T-helper 2 cell treated with Interferon-gamma antibody and Interleukin-4, amounts not matched to agents 5 μg/mL and 100 μg/mL, for 36 hours (primary cell): ENCODE measurements at places on chromosomes 11 and 22.

DNA sequence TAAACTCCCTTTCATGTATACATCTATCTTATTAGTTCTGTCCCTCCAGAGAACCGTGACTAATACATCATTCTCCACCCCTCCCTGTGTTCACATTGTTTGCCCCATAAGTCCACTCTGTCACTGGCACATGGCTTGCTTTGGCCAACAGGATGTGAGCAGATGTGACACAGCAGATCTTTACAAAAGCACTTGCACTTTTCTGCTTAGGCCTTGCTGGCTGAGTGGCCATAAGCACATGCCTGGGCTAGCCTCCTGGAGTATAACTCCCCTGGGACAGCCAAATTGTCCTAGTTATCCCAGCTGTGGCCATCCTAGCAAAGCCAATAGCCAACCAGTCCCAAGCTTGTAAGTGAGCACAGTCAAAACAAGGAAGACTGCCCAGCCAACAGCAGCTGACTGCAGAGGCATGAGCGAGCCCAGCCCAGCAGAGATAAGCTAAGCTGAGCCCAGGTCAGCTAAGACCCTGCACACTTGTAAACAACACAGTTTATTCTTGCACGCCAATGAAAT, 9.7 kb upstream of the RCN1 start:
- H3K36me3 ChIP-seq = no peaks in the 10 kb centered on the region
- peaks cover 25% of the 10 kb centered on the region for H3K27me3 ChIP-seq
- H3K27ac ChIP-seq = no peak overlapping the region
- no peak for DNase-seq
- H3K4me1 ChIP-seq = no peaks in the 10 kb centered on the region

DNA sequence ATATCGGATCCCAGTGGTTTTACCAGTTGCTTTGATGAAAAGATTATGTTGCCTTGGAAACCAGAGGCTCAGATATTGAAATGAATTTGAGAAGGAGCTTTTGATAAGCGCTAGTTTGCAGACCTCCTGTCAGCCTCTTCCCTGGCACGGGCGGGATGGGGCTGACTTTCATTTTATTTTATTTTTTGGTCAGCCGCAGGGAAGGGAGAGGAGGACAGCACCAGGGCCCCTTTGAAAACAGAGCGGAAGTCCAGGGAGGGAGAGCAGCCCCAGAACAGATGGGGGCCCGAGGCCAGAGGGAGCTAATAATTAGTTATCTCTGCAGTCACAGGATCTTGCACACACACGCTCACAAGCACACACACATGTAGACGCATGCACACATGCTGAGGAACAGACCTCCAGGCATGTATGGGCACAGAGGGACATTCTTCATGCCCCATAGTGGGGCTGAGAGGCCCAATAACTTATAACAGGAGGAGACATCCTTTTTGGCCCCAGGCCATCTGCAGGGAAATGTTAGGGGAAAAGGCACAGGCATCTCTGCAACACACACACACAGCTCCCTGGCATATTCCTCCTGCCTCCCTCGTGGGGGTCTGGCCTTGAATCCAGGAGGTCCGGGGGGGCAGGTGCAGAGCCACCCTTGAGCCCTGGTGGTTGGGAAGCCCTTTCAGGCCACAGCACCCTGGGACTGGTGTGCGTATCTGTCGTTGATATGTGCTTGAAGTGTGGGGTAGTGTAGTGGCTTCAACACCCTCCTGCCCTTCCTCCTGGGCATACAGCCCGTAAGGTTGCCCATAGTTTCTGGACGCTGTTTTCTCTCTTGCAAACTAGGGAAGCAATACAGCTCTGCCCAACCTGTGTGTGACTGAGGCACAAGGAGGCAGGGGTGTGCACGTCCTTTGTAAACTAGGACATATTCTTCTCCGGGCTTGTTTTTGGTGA, 117.3 kb downstream of the CEP164 start:
- H3K27me3 ChIP-seq = peaks cover 16% of the 10 kb centered on the region
- no peaks in the 10 kb centered on the region for H3K4me1 ChIP-seq
- DNase-seq = no peak
- H3K4me3 ChIP-seq = no peak overlapping the region
- H3K27ac ChIP-seq = no peak overlapping the region

DNA sequence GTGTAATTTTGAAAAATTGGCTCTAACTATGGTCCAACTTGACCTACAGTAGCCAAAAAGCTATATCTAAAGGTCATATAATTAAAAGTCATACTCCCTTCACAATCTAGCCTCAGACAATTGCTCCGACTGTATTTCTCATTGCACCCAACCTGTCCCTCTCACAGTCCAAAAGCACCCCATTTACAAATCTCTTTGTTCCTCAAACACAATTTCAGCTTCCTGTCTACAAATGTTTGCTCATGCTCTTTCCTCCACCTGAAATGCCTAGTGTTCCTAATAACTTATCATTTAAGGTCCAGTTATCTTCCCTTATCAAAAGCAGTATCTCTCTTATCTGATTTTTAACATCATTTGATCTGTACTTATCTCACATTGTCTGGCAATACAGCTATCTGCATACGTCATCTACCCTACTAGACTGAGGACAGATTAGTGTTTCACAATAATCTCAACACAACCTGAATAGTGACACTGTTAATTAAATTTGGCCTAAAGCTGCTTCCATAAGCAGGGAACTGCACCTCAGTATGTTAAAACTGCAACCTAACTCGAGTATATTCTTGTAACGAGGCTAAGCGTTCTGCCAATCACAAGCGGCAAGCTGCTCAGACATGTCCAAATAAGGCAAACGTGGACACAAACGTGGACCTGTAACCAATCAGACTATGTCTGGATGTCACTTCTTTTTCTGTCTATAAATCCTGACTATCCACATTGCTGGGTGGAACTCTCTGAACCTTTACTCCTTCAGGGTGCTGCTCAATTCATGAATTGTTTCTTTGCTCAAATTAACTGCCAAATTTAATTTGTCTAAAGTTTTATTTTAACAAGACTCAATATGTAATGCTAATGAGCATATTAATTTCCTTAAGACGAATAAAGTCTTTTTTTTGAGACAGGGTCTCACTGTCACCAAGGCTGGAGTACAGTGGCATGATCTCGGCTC, 15.9 kb downstream of the PICALM start:
- H3K4me3 ChIP-seq = peak overlapping the region; percentile 9
- DNase-seq = no peak
- H3K36me3 ChIP-seq = peaks cover 19% of the 10 kb centered on the region
- H3K27me3 ChIP-seq = no peaks in the 10 kb centered on the region
- no peak overlapping the region for H3K27ac ChIP-seq
- peaks cover 50% of the 10 kb centered on the region for H3K4me1 ChIP-seq

DNA sequence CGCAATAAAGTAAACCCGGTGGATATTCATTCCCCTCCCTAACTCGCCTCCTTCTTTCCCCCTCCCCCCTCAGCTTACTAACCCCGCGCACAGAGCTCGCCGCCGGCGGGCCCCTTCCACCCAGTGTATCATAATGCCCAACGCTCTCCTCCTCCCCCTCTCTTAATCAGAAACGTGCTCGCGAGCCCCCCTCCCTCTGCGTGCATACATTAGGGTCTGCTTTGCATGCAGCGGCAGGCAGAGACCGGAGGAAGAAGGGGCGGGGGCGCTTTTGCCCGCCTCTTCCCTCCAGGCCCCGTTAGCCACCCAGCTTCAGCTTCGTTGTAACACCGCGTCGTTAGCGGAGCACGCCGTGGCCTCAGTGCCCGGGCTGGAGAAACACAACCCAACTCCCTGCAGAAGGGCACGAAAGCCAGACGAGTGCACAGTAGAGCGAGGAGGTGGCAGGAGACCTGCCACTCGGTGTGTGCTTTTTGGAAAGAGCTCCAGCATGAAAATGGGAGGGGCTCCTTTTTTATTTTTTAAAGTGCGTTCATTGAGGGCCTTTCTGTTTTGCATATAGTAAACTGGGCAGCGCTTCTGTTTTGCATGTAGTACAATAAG, 901 bp upstream of the KMT2A start:
- peaks cover 15% of the 10 kb centered on the region for H3K36me3 ChIP-seq
- H3K4me3 ChIP-seq = peak overlapping the region; percentile 94
- peaks cover 5% of the 10 kb centered on the region for H3K27me3 ChIP-seq
- DNase-seq = peak; percentile 62
- H3K27ac ChIP-seq = peak overlapping the region; percentile 87

DNA sequence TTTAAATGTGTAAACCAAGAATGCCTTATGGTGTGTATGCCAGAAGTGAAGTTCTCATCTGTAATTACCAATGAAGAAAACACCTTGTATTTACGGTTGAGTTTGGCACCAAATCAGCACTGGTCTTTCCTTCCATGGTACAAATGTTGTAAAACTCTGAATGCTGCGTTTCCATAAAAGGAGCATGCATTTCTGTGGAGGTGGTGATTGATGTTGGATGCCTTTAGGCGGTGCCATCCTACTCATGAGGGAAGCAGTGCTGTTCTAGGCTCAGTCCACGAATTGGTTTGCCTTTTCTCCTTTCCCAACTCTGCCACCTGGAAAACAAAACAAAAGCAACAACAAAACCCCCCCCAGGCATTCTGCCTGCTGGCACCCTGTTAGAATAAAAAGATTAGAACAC, 124.4 kb downstream of the TEAD1 start:
- no peak overlapping the region for H3K27ac ChIP-seq
- no peak for DNase-seq
- H3K4me3 ChIP-seq = no peak overlapping the region
- no peaks in the 10 kb centered on the region for H3K36me3 ChIP-seq
- H3K4me1 ChIP-seq = no peaks in the 10 kb centered on the region
- H3K27me3 ChIP-seq = peaks cover 50% of the 10 kb centered on the region

DNA sequence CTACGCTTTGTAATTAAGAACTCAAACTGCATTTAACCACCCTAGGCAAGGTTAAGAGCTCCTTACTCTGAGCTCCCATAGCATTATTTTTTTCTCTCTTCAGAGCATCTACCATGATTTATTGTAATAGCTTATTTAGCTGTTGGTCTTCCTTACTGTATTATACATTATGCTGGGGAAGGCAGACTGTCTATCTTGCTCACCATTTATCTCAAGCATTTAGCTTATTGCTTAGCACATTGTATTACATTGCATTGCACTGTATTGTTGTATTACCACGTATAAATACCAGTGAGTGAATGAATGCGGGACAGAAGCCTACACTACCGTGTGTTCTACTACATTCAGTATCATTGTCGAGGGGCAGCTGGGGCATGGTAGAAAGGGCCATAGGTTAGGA, 324.3 kb downstream of the OPCML start:
- no peak for DNase-seq
- no peak overlapping the region for H3K4me3 ChIP-seq
- H3K4me1 ChIP-seq = no peaks in the 10 kb centered on the region
- H3K27ac ChIP-seq = no peak overlapping the region
- H3K27me3 ChIP-seq = no peaks in the 10 kb centered on the region

GRCh38 chr11:113553915-113554314, 78.7 kb upstream of the DRD2 start:
- peaks cover 12% of the 10 kb centered on the region for H3K4me1 ChIP-seq
- no peak overlapping the region for H3K4me3 ChIP-seq
- DNase-seq = no peak
- no peaks in the 10 kb centered on the region for H3K36me3 ChIP-seq
- peaks cover 14% of the 10 kb centered on the region for H3K27me3 ChIP-seq

GRCh38 chr11:126830216-126830806, 170.3 kb downstream of the KIRREL3 start:
- DNase-seq = no peak
- no peak overlapping the region for H3K4me3 ChIP-seq
- H3K36me3 ChIP-seq = no peaks in the 10 kb centered on the region
- H3K27me3 ChIP-seq = no peaks in the 10 kb centered on the region

DNA sequence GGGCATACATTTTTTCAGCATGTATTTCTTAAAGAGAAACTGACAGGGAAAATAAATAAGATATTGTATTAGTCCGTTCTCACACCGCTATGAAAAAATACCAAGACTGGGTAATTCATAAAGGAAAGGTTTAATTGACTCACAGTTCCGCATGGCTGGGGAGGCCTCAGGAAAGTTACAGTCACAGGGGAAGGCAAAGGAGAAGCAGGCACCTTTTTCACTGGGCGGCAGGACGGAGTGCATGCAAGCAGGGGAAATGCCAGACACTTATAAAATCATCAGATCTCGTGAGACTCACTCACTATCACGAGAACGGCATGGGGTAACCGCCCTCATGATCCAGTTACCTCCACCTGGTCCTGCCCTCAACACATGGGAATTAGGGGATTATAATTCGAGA, 44.2 kb downstream of the PPFIA1 start:
- no peaks in the 10 kb centered on the region for H3K27me3 ChIP-seq
- H3K36me3 ChIP-seq = peaks cover 4% of the 10 kb centered on the region
- no peak for DNase-seq
- H3K4me1 ChIP-seq = no peaks in the 10 kb centered on the region
- no peak overlapping the region for H3K4me3 ChIP-seq

GRCh38 chr11:12906501-12906900, 102.6 kb upstream of the RASSF10 start:
- peaks cover 2% of the 10 kb centered on the region for H3K27me3 ChIP-seq
- no peaks in the 10 kb centered on the region for H3K4me1 ChIP-seq
- no peaks in the 10 kb centered on the region for H3K36me3 ChIP-seq
- DNase-seq = no peak
- H3K4me3 ChIP-seq = no peak overlapping the region

DNA sequence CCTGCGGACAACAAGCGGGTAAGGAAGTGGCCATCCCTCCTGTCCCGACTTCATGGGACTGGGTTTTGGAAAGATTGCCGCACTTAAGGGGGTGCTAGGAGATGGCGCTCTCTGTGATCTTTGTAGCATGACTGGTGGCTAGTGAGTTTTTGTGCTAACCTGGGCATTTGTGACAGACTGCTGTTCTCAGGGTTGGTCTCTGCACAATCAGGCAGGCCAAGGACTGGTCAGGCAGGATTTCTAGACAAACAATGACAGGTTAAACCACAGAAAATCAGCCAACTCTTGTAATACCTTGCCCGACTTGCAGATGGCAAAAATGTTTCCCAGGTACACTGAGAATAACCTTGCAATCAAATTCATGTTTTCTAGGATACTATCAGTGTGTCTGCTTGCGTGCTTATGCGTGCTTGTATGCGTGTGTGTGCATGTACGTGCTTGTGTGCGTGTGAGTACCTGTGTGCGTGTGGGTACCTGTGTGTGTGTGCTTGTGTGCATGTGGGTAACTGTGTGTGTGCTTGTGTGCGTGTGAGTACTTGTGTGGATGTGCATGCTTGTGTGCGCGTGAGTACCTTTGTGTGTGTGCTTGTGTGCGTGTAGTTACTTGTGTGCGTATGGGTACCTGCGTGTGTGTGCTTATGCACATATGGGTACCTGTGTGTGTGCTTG, 25.6 kb upstream of the SORL1-AS1 start:
- peaks cover 50% of the 10 kb centered on the region for H3K36me3 ChIP-seq
- no peak overlapping the region for H3K27ac ChIP-seq
- no peaks in the 10 kb centered on the region for H3K27me3 ChIP-seq

DNA sequence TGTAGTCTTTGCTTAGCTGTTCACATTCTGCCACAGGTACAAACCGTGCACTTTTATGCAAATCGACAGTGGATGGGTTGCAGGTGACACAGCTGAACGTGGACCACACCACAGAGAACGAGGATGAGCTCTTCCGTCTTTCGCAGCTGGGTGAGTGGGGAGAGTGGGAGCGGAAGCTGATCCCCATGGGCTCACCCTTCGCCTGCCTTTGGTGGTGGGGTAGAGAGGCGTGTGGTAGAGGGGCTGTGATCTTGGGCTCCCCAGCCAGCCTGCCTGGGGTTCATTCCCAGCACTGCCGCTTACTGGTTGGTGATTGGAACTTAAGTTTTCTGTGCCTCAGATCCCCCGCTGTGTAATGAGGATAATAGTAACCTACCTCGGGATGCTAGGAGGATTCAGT, 19.1 kb downstream of the TAB1 start:
- H3K36me3 ChIP-seq = peaks cover 37% of the 10 kb centered on the region
- H3K27ac ChIP-seq = no peak overlapping the region
- peaks cover 5% of the 10 kb centered on the region for H3K4me1 ChIP-seq
- DNase-seq = no peak
- no peak overlapping the region for H3K4me3 ChIP-seq
